Ammon's horn (tissue), 1 donor: ENCODE measurements at places on chromosomes 16 and 17.

GRCh38 chr17:42467889-42468288 is 9.2 kb downstream of the ATP6V0A1 start:
- DNase-seq = no peak

DNA sequence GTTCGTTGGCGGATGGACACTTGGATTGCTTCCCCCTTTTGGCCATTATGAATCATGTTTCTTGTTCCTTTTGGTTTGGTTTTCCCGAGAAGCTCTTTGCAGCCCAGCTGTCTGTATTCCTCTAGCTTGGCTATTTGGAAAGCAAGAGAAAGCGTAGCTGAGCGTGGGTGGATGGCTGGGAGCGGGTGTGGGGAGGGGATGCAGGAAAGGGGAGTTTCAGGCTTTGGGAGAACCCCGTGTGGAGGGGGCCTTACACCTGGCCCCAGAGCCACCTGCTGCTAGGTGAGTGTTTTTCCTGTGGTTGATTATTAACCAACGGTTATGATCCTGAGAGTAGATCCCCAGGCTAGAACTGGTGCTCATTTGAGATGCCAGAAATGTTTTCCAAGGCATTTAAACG is 103.7 kb downstream of the RAP1GAP2 start:
- DNase-seq = no peak

DNA sequence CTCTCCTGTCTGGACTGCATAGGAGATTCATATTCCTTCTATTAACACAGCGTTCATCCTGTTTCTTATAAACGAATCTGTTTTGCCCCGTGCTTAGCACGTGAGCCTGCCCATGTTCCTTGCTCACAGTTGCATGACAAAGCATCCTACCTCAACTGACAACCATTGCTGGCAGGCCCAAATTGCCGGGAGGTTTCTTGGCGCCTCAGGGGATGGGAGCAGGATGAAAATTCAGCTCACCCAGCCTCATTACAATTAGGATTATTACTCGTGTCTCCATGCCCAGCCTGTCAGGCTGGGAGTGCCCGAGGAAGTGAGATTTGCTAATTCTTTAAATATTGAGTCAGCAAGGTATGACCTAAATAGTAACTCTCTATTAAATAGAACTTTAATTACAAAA is 36.7 kb upstream of the HELZ start:
- no peak for DNase-seq

DNA sequence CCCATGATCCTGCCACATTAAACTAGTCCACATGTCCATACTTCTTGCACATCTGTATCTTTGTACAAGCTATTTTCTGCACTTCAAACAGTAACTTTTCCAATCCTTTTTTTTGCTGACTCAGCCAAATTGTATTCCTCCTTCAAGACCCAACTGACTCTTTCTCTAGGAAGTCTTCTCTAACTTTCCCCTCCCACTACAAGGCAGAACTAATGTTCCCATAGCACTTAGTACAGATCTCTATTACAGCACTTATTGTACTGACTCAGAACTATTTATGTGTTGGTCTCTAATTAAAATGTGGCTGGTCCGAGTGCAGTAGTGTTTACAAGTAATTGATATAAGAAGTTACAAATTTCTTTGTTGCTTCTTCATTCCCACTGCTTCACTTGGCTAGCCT is 8.2 kb downstream of the FAM222B start:
- DNase-seq = no peak

DNA sequence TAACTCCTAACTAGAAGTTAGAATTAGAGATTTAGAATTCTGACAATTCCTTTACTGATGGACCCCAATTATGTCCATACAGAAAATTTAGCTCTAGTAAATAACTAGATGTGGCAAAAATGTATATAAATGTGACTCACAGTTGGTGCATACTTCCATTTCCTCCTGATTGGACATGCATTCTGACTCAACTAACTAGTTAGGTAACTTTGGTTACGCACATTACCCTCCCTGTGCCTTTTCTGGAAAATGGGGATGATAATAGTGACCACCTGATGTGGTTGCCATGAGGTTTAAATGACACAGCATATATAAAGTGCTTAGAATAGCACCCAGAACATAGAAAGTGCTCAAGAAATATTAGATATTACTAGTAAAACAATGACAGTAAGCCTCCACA is 550.0 kb upstream of the SALL1 start:
- no peak for DNase-seq

DNA sequence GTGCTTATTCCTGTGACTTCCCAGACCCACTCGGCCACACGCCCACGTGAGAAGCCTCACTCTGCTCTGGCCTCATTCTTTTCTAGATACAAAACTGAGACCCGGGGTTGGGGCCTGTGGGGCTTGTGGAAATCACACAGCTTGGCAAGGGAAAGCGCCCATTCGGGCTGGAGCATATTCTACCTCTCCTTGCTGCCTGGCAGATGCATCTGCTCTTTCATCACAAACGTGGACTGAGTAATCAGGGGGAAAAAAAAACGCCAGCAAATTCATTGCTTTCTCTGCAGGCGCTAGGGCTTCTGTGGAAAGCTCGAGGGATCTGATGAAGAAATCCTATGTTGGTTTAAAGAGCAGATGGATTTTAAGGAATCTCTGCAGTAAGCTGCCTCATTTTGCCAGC is 44.4 kb downstream of the DNAH9 start:
- DNase-seq = peak; percentile 37
